ENCODE measurements at places on chromosomes 2 and 18. TPM values are rescaled to one million over a fixed set of nuclear protein-coding genes. Genes with fewer than 3 reads are reported as not detected.

DNA sequence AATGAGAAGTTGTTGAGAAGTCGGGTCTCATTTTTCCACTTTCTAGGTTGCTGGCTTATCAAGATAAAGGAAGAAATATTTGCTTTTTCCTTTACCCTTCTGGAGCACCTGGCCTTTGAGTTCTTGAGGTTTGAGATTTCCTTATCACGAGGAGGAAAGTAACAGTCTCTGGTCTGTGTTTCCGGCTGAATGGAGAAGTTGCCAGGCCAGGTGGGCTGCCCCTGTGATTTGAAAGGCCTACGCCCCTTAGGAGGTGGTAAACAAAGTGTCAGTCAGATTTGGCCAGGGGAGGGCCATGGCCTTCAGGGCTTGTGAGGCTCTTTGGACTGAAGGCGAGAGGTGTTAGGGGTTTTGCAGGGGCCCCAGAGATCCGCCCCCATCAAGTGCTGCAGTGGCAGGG, 156.7 kb upstream of the HAAO start:
- no peaks in the 10 kb centered on the region for H3K36me3 ChIP-seq
- no peak for DNase-seq
- peaks cover 2% of the 10 kb centered on the region for H3K27me3 ChIP-seq
- no peak overlapping the region for H3K27ac ChIP-seq
- H3K4me3 ChIP-seq, result no peak overlapping the region
- no peaks in the 10 kb centered on the region for H3K4me1 ChIP-seq

DNA sequence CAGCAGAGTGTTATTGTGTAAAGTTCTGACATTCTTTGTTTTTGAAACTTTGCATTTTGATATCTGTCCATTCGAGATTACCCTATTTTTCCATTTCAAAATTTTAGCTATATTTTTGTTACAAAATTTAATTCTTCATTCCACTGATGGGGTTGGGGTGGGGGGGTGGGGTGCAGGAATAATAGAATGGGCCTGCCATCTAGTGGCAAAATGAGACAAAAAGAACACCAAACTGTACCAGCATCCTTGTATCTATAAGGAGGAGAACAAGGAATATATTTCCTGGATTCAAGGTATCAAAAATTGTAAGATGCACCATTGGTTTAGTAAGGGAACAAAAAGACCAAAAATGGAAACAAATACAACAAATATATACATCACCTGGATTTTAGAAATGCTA, 27.9 kb upstream of the TTR start:
- peaks cover 3% of the 10 kb centered on the region for H3K27me3 ChIP-seq
- no peaks in the 10 kb centered on the region for H3K36me3 ChIP-seq
- no peak overlapping the region for H3K27ac ChIP-seq
- H3K4me3 ChIP-seq, result no peak overlapping the region
- no peak for DNase-seq

DNA sequence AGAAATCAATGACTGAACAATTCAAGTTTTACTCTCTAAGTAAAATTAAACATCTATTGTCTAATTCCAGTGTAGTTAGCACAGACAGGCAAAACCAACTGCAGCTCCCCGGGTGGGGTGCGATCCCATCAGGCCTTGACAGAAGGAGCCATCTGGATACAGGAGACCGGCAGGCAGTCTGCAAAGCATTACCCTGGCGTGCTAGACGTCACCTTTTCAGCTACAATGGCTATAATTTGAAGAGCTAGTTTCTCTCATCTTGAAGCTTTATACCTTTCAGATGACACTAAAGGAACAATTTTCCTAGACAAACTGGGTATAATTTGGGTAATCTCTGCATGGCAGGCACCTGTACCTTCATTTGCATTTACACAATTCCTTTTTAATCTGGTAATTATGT, 761.5 kb upstream of the SOX11 start:
- H3K4me1 ChIP-seq, result no peaks in the 10 kb centered on the region
- no peak for DNase-seq
- no peak overlapping the region for H3K4me3 ChIP-seq
- no peak overlapping the region for H3K27ac ChIP-seq
- H3K36me3 ChIP-seq, result no peaks in the 10 kb centered on the region
- H3K27me3 ChIP-seq, result no peaks in the 10 kb centered on the region

FOXI3 gene
- not detected for total RNA-seq

DNA sequence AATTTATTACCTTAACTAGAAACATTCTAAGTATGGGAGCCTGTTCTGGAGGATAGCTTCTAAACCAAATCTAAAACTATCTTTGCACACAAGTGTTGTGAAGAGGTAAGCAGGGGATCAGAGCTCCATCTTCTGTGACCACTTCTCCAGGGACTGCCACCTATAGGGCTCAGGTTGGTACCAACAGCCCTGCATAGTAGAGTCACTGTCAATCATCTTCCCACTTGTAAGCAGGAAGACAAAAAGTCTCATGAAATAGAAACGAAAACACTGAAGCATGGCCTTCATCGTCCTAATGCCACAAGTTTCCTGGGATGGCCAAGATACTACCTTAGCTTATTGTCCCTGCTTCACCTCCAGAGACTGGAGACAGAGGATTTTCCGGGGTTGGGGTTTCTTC, 43.8 kb downstream of the KANSL3 start:
- peaks cover 82% of the 10 kb centered on the region for H3K36me3 ChIP-seq
- peaks cover 66% of the 10 kb centered on the region for H3K4me1 ChIP-seq
- peak overlapping the region; percentile 7 for H3K4me3 ChIP-seq
- DNase-seq, result no peak
- no peaks in the 10 kb centered on the region for H3K27me3 ChIP-seq

Measured in activated CD4-positive, alpha-beta memory T cell treated with anti-CD3 and anti-CD28 coated beads, Interleukin-2, amount 10 ng/mL, durations not matched to agents 7 days and 5 days (primary cell).